Calu3 (cell line): ENCODE measurements at places on chromosomes 6 and 20.

DNA sequence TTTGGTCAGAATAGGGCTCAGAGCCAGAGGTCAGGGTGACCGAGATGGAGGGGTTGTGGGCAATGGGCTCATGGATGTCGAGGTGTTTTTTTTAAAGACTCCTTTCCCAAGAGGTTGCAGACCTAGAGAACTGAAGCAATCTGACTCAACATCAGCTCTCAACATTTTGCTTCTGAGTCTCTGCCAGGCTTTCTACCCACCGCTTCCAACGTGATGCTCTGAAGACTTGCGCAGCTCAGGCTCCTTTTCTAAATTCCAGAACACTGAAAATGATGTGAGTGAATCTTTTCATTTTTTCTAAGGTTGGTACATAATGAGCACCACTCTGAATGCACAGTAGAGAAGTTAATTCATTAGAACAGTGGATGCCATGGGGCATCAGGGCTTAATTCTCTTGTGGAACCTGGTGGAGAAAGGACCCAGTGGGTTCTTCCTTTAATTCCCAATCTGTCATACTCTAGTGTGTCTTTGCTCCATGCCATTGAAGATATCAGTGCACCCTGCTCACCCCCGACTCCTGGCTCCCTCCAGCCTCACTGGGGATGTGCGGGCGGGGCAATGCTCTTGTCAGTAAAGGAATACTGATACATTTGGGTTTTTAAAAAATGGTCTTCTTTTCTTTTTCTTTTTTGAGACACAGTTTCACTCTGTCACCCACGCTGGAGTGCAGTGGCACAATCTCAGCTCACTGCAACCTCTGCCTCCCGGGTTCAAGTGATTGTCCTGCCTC lies 17.0 kb upstream of the KIF13A start:
- no peak for DNase-seq

DNA sequence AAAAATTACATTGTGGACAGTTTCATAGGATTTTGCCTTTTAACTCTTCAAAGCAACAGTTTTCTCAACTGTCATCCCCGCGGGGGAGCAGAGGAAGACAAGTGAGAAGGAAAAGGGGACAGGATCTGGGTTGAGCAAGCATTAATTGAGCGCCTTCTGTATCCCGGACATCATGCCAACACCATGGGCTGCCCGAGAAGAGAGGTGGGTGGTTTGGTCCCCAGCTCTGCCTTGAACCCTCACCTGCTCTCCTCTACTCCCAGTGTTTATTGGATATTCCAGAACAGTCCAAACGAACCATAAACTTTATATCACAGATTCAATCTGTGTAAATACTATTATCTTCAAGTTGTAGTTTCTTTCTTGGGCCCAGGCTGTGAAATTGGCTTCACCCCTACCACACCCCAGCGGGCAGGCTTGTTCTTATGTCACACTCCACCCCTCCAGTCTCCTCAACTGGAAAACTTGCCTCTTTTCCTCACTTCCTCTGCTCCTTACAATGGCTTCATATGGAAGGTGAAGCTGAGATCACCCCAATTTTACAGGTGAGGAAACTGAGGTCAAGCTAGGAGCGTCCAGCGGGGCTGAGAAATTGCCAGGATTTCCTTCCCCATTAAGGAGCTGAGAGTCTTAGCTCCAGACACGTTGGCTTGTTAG lies 6.0 kb downstream of the PCK1 start:
- no peak for DNase-seq

- no peak for DNase-seq
These were observed 28.9 kb upstream of the CCR6 start for GRCh38 chr6:167093922-167094432.

DNA sequence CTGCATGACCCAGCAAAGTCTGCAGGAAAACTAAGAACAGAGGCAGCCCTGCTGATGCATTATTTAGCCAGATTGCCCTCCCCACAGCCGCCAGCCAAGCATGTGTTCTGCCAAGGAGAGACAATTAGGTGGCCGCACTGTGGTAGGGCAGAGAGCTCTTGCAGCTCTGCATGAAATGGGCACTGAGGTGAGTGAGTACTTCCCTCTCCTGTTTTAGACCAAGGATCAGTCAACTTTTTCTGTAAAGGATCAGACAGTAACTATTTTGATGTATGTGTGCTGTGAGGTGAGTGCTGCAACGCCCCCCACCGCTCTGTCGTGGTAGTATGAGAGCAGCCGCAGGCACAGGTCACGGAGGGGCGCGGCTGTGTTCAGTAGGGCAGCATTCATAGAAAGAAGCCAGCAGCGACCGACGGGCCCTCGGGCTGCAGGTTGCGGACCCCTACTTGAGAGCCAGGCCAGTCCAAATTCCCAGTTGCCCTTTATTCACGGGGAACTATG lies 23.8 kb upstream of the FAM50B start:
- peak; percentile 74 for DNase-seq

GRCh38 chr20:36121981-36122930 lies 32.3 kb upstream of the EPB41L1 start:
- DNase-seq, result peak; percentile 98

DNA sequence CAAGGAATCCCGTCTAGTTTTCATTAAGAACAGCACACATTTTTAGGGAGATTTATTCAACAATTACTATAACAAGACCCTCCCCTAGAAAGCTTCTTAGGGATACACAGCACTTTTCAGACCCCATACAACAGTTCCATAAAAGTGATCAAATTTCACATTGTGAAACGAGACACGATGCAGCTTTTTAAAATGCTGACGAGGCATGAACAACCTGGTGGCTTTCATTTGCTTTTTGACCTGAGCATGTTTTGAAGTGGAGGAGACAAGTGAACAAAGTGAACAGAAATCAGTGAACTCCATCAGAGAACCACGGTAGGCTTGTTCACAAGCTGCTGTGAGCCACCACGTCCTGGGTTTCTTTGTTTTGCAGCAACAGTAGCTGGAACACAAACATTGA lies 112.2 kb downstream of the PCSK2 start:
- DNase-seq, result no peak

DNA sequence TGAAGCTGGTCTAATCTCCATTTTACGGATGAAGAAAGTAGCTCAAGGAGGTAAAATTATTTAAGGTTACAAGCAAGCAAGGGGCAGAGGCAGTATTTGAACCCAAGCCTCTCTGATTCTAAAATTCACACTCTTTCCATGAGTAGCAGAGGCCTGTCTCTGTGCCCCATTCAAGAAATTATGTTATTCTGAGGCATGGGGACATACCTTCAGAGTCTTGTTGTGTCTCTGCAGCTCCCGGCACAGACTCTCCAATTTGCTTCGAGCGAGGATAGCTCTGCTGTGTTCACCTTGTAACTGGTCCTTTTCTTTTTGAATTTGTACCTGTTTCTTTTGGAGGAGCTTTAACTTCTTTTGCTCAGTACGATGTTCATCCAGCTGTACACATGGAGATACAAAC lies 21.5 kb downstream of the TXLNB start:
- DNase-seq, result no peak

DNA sequence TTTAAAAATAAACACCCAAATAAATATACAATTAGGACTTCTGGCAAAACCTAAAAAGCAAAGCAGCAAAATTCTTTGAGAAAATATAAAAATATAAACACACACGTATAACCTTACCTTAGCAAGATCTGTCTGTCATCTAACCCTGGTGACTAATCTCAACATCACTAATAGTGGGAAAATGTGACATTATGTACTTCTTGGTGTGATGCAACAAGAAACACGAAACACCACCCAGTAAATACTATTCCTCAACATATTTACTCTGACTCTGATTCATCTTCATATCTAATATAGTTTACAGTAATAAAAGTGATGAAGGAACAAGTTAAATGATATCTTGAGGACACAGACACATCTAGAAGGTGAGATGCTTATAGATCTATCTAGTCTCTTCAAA lies 332.6 kb upstream of the MANEA start:
- no peak for DNase-seq

DNA sequence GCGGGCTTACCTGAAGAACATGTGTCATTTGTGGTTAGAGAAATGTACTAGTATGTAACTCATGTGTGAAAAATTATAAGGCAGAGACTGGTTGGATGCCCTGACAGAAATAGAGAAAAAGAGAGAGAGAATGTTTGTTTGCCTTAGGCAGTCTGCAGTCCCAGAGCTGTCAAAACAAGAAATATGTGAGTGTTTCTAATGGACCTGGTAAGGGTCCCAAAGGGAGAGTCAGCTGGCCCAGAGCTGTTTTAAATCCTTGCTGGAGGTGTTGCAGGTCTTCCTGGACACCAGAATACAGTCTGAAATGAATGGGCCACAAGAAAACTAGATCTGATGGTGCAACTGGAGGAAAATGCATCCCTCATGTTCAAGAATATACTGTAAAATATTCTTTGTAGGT lies 158.3 kb upstream of the OGFRL1 start:
- no peak for DNase-seq

DNA sequence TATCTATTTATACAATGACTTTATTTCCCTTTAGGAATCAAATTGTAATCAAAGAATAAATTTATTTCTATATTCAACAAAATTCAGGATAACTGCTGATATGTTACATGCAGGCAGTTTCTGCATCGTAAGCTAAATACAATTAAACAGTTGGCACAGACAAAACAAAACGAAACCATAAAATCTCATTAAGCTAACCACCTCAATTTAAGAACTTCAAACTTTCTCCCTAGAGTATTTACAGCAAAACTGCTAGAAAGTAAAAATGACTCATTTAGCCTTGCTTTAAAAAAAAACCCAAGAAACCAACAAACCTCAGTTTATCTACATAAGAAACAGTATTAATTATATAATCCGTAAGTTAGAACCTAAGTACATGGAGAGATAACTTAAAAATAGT lies 17.1 kb downstream of the SSR1 start:
- DNase-seq, result no peak

GRCh38 chr6:145960918-145961589 lies 3.1 kb downstream of the SHPRH start:
- DNase-seq, result no peak

- peak; percentile 78 for DNase-seq
These were observed 99.7 kb downstream of the TULP4 start for GRCh38 chr6:158411998-158412397.

DNA sequence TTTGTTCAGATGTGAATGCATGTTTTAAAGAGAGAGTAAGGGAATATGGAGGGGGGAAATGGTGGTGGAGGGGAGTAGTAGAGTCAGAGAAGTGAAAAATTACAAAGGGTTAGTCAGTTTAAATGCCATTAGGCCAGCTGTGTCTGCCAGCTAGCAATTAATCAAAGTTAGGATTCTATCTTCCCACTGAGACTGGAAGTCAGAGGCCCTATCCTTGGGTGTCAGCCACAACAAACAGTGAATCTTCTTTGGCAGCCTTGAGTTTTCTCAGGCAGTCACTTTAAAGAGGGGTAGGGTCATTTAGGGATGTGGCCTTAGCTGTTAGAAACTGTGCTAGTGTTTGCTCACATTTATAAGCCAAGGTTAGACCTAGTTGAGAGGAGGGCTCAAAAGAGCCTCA lies 120.5 kb upstream of the BTBD3 start:
- DNase-seq, result no peak

GRCh38 chr6:34484391-34484790 lies 18.5 kb downstream of the PACSIN1 start:
- DNase-seq, result no peak

DNA sequence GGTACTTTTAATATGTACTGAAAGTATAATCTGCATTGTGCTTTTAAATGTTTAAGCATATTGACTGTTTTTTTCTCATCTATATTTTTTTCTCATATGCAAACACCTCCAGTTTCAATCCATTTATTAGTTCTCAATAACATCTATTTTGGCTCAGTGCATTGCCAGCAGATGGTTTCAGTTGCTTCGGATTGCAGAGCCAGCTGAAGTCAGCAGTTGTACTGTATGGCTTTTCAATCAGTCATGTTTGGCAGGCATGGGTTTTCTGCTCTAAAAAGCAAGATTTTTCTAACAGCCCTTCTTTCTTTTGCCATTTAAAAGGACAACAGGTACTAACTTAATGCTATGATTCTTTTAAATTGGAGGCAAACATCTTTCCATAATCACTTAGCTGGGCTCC lies 121.2 kb downstream of the CD109 start:
- DNase-seq, result no peak

DNA sequence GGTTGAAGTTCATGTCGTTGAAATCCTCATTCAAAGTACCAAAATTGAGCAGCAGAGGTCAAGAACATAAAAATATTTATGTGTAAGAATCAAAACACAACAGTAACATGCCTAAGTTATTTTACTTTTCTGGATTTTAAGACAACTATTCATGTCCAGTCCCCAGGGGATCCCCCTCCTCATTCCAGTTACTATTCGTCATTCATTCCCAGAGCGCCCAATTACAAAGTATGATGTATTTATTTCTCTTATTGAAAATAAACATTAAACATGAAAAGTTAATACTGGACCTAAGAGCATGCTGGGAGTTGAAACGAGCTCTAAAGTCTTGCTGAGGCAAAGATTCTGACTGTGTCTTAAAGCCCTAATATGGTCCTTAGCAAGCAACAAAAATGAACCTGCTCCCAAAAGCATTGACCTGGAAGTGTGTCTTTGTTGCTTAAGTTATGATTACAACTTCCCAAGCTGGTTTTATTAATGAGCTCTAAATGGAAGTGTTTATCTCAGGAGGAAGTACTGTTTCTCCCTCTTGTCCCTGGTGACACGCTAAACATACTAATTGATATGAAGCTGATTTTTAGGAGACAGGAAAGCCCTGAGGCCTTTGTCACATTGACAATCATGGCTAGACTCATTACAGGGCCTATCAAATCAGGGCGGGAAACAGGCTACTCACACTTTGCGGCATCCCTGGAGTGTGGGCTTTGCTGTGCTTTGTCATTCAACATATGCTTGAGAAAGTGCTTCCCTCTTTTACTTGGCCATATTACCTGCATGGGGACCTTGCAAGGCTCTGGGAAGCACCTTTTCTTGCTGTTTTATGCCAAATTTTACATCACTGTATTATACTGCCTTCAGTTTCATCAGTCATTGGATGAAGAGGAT lies 192.2 kb upstream of the DTNBP1 start:
- no peak for DNase-seq
